ENCODE measurements at places on chromosomes 3 and 15.

- no peak for DNase-seq
These were observed 15.2 kb upstream of the ITGA11 start for GRCh38 chr15:68447209-68447608.

DNA sequence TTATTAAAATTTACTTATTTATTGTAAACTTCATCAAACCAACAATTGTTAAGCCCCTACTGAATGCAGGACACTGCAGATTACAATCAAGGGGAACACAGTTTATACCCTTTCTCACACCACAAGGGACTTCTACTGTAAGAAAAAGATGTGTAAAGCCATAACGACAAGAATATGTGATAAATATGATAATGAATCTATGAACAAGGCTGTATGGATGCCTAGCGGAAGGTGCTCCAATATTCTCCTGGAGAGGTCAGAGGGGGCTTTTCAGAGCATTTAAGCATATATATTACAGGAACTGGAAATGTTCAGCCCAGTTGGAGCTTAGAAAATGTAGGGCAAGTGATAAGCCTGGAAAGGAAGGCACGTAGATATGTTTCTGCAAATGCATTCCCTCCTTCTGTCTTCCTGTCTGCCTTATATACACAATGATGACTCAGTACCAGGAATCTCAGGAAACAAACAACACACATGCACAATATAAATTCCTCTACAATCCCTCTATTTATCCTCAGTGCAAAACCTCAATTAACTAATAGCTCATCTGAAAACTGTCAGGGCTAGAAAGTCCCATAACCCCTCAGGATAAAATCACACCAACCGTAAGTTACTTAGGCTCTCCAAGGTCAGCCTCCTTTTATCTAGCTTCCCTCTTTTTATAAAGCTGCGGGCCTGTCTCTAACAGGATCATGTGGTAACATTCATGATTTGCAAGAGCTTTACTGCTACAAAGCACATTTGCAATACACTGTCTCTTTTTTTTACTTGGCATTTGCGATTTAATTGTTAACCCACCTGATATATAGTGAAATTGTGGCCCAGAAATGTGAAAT lies 393.1 kb downstream of the LPP start:
- no peak for DNase-seq

GRCh38 chr3:187551416-187551815 lies 118.8 kb downstream of the SST start:
- DNase-seq = no peak

DNA sequence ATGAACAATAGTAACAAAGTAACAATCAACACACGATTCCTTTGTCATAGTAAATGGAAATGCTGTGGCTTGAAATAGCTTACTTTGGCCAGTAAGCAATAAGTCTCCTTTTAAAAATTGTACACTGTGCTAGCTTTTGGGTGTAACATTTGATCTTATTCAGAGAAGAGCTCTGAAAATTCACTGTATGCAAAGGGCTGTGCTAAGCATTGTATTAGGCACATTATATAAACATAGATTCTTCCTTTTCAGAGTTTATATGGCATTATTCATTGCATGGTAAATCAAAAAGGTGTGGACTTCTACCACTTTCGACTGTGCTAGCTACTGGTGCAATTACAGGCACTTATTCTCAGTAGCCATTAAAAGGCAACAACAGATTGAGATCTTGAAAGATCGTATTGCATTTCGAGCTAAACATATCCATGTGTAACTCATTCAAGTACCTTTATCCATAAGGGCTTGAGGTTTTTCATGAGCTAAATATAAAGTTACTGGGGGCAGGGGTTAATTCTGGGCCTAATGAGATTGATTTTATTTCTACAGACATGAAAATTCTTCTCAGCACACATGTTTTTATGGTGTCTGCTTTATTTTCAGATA lies 246.8 kb downstream of the NR1D2 start:
- DNase-seq = no peak

DNA sequence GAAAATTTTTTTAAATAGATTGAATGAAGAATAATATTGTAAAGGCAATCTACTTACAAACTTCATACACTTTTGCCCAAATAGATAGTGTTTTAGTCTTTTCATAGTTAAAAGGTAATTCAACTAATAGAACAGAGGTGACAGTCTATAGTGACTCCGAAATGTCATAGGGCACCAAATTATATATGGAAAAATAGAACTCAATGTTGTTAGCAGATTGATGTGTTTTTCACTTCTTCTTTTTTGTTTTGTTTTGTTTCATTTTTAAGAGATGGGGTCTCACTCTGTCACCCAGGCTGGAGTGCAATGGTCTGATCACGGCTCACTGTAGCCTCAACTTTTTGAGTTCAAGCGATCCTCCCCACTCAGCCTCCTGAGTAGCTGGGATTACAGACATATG lies 721 bp downstream of the CSTA start:
- DNase-seq = no peak

- DNase-seq = no peak
These were observed 746 bp upstream of the CD80 start for GRCh38 chr3:119560160-119560559.

- no peak for DNase-seq
These were observed 15.3 kb upstream of the ABHD17C start for GRCh38 chr15:80679804-80680175.

- no peak for DNase-seq
These were observed 27.2 kb downstream of the AKAP13 start for GRCh38 chr15:85407421-85408269.

GRCh38 chr3:29203851-29204250 lies 77.0 kb upstream of the RBMS3 start:
- DNase-seq = no peak

GRCh38 chr15:95646484-95647273 lies 683.8 kb upstream of the NR2F2 start:
- DNase-seq = no peak

- no peak for DNase-seq
These were observed 54.5 kb downstream of the OSBPL10 start for GRCh38 chr3:31926543-31926942.

DNA sequence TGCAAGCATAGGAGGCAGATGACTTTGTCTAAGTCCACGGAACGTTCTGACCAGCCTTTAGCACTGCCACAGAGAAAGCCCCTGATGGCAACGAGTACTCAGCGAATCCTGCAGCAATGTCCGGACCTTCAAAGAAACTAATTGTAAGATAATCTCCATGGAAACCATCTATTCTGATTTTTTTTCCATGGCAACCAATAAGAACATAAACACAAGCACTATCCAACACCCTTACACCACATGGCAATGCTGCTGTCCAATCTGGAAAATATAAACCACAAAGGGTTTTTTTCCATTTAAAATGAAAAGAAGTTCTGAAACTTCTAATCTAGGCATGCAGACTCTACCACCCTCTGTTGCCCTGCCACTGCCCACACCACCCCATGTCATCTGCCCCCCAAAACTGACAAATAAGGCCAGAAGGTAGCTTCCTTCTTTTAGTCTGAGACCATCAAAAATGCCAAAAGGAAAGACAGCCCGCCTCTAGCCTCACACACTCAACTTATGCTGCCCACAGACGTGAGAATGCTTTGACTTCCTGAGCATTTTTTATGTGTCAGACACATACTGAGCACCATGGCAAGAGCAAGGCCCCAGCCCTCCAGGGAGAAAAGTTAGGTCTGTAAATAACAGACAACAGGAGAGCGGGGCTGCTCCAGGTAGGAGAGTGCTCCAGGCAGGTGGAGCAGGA lies 44.5 kb downstream of the POC1A start:
- DNase-seq = no peak

GRCh38 chr15:48325400-48325799 lies 5.8 kb upstream of the DUT start:
- DNase-seq = no peak

DNA sequence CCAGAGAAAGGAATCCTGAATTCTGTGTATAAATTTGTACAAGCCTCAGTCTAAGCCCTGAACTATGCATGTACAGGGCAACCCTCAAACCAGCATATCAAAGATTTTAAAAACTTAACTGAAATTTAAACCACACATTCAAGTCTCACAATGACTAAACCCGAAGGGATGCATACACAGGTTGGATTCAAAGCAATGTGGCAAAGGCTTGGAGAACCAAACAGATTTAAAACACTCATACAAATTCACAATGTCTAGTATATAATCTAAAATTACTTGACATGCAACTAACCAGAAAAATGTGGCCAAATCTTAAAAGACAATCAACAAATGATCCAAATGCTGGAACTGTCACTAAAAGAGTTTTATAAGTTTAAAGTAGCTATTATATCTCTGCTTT lies 36.4 kb downstream of the CEP152 start:
- no peak for DNase-seq
